Stimulated activated CD4-positive, alpha-beta T cell treated with anti-CD3 and anti-CD28 coated beads, Interleukin-2, amount 100 ng/mL, for 24 hours (primary cell): ENCODE measurements at places on chromosomes 12 and 14.

GRCh38 chr12:124099661-124100060 is 126.6 kb downstream of the ZNF664 start:
- DNase-seq = no peak

DNA sequence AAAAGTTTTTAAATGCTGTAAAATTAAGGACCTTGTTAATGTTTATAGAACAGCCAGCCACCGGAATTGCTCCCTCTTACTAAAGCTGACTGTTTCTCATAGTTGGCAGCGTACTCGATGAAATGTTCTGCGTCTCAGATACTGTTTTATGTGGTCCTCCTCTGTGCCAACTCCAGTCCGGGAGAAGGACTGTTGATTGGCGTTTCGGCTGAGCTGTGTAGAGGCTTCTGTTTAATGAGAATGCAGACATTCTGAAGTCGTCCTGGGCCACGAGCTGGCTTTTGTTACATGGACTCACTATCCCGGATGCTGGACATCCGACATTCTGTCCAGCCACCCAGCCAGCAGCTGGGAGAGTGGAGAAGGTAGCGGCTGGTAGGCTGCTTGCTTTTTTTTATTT is 75.4 kb downstream of the WDR20 start:
- DNase-seq = no peak

DNA sequence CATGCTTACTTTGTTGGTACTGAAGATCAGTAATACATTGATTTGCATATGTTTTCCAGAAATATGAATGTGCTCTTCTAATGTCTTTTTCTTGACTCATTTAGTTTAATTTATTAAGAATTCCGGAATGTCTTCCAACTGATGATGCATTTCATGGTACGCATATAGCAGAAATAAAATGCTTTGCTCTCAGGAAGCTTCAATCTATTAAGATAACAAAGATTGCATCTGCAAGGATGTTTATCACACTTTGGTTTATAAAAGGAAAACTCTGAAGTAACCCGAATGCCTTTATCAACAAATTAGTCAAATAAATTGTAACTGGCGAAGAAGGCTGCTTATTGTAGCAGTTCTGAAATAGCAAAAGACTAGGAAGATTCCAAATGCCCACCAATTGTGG is 166.4 kb upstream of the LMNTD1 start:
- no peak for DNase-seq

DNA sequence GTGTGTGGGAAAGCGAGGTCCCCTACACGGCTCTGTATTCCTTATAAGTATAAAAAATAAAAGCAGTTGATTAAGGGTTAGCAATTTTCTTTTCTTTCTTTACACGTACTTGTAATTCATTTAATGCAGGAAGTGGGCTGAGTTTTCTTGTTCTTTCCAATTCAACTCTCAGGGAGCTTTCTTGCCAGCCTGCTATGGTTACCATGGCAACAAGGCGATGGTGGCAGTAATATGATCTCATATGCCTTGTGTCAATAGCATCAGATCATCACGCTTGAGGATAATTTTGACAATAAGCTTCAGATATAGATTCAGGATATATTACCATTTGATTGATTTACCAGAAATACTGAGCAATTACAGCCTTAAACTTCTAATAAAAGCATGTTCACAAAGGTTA is 466.5 kb downstream of the APAF1 start:
- no peak for DNase-seq

GRCh38 chr14:57275023-57275664 is 6.4 kb downstream of the AP5M1 start:
- no peak for DNase-seq

GRCh38 chr12:132503618-132504204 is 13.8 kb downstream of the FBRSL1 start:
- no peak for DNase-seq

GRCh38 chr12:132079200-132079599 is 64.9 kb downstream of the DDX51 start:
- no peak for DNase-seq

- DNase-seq = peak; percentile 89
Measured at GRCh38 chr14:69726761-69727511, 40.0 kb upstream of the SRSF5 start.

GRCh38 chr12:60992087-60992486 is 1268.1 kb upstream of the USP15 start:
- no peak for DNase-seq

DNA sequence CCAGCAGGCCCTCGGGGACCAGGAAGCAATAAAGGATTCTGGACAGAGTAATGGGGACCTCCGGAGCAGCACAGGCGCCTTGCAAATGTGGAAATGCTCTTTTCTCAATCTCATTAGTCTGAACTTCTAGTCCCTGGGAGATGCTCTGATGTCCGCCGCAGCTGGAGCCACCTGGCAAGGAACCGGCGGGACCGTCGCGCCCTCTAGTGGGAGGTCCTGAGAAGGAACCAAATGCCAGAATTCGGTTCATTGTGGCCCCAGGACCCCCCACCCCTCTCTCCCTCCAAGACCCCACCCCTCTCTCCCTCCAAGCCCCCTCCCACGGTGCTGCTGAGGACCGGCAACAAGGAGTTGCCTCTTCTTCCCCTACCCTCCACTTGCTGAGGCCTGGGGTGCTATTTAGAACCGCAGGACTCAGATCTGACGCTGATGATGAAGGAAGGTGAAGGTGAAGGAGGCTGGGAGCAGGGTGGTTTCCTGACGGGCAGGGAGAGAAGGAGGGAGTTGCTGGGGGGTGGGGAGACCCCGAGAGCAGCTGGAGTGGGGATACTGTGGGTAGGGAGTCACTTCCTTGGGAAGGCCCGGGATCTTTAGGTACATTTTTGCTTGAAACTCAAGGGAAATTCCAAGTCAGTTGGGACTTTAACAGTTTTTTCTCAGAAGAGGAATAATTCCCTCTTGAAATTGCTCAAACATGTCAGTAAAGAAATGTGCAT is 42.5 kb downstream of the SMIM41 start:
- DNase-seq = peak; percentile 79

- DNase-seq = no peak
Measured at GRCh38 chr12:24424889-24425600, 475.6 kb upstream of the SOX5 start.

DNA sequence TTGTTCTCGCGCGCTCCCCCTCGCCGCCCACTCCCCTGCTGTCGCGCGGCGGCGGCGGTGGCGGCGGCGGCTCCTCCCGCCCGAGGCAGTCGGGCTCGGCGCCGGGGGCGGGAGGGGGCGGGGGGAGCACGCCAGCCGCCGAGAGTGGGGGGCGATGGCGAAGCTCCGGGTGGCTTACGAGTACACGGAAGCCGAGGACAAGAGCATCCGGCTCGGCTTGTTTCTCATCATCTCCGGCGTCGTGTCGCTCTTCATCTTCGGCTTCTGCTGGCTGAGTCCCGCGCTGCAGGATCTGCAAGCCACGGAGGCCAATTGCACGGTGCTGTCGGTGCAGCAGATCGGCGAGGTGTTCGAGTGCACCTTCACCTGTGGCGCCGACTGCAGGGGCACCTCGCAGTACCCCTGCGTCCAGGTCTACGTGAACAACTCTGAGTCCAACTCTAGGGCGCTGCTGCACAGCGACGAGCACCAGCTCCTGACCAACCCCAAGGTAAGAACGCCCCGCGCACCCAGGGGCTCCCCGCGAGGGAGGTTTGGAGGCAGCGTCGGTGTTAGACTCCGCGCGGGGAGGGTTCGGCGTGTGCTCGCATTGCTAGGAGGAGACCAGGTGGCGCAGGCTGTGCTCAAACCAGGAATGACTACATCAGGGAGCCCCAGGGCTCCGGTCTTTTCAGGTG is 629 bp downstream of the KCNMB4 start:
- peak; percentile 53 for DNase-seq

- DNase-seq = no peak
Measured at GRCh38 chr12:122106843-122107242, 28.3 kb downstream of the MLXIP start.

- DNase-seq = no peak
Measured at GRCh38 chr14:100031506-100032281, 33.5 kb upstream of the EVL start.

GRCh38 chr12:69056743-69057515 is 124.0 kb upstream of the CPM start:
- no peak for DNase-seq

- peak; percentile 58 for DNase-seq
Measured at GRCh38 chr12:47744005-47744651, 14.6 kb downstream of the RAPGEF3 start.

- DNase-seq = peak; percentile 95
Measured at GRCh38 chr12:49945394-49946080, 5.0 kb upstream of the AQP2 start.

- DNase-seq = no peak
Measured at GRCh38 chr12:41936333-41936732, 208.3 kb downstream of the GXYLT1 start.

- DNase-seq = no peak
Measured at GRCh38 chr14:89424241-89424640, 7.2 kb upstream of the FOXN3 start.

DNA sequence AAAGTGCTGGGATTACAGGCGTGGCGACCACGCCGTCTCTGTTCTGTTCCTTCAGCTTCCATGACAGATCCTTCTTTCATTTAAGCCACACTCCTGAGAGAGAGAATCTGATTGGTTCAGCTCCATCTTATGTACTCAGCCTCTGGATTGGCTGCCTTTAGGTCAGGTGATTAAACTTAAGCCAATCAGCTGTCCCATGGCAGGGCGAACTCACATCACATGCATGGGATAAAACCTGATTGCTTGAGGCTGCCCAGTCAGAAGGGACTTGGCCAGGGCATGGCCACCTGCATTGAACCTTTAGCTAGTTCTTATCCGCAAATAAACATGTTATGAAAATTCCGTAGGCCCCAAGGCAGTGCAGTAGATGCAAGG is 274.2 kb downstream of the SUDS3 start:
- no peak for DNase-seq

GRCh38 chr14:51616724-51617409 is 34.8 kb upstream of the FRMD6 start:
- DNase-seq = no peak

DNA sequence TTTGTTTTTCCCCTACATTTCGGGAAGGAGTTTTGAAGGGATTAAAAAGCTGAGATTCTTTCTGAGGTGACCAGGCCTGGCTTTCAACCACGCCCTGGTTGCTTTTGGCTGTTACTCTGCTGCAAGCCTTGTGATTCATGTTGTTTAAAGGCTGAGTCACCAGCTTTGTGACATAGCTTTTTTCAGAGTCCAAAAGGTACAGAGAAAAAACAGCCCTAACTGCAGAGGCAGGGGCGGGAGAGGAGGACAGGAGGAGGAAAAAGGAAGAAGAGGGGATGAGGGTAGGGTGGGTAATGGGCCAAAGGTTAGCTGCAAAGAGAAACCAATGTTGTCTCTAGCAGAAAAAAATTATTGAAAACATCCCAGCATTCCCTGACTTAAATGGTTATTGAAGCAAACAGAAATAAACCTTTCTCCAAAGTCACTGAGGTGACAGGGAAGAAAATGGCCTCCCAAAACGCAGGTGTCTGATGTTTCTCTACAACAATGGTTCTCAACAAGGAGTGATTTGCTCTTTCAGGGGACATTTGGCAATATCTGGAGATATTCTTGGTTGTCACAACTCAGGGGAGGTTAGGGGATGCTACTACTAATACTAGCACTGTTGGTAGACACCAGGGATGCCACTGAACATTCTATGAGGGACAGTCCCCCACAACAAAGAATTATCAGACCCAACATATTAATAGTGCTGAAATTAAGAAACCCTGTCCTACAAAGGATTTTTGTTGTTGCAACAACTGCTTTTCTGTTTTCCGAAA is 2.1 kb upstream of the UBC start:
- DNase-seq = peak; percentile 51

DNA sequence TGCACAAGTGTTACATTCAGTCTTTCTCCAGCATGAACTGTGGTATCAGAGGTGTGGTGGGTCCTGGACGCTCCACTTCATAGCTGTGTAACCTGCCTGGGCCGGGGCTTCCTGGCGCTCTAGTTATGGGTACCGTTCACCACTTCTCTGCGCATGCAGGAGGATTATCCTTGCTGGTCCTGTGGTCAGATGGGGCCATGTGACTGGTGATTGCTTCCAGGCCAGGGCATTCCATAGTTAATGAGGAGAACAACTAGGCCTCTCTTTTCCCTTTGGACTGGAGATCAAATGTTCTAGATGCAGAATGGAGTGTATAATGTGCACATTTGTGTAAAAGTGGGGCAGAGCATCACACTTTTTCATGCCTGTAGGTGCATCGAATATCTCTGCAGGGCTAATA is 444.0 kb downstream of the AACS start:
- no peak for DNase-seq
